ENCODE measurements at places on chromosomes 2 and 18.

DNA sequence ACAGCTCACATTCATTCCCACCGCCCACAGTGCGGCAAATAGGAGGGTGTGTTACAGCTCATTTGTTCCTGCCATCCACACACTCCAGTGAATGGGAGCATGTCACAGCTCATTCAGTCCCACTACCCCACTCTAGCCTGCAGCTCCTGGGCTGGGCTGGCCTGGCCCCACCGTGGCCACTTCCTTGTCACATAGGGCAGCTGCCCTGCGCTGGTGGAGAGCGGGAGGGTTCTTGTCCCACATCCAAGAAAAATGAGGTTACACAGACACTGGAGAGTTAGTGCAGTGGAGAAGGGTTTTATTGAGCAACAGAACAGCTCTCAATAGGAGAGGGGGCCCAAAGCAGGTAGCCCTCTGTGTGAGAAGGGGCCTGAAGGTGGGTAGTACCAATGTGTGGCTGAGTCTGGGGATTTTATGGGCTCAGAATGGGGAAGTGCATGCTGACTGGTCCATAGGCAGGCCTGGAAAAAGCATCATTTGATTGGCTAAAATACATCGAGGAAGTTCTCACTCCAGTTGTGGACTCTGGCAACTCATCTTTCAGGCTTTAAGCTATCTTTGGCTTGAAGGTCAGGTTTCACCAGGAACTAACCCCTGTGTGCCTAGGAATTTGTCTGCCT, 249.7 kb downstream of the ETAA1 start:
- DNase-seq: no peak

GRCh38 chr2:218745559-218746469, 35.2 kb downstream of the TTLL4 start:
- peak; percentile 22 for DNase-seq

DNA sequence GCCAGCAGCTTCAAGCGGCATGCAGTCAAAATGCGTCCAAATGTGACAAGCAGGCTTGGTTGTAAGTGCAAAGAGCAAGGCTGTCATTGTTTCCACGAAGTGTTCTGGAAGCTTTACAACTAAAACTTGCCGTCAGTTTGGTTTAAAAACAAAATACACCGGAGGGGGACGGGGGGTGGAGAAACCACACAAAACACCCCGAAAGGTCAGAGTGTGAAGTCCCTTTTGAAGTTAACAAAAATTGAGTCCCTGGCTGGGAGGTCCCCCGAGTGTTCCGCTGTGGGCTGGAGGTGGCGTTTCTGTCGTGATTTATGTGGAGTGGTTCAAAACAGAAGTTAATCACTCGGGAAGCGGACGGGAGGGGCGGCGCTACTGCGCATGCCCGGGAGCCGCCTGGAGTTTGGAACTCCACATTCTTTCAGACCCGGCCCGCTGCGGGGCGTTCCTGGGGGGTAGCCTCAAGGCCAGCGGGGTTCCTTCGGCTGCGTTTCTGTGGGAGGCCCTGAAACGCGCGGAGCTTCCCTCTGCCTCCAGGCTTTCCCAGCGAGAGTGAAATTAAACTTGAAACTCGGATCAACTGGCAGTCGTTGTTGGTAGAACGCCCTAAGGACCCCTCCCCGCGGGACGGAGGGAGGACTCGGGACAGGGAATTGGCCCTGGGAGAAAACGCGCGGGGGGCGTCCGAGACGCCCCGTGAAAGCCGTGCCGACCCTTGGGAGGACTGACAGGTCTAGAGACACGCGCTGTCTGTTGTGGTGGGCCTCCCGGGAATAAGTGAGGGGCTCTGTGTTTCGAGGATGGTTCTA, 1.4 kb downstream of the TGIF1 start:
- DNase-seq: peak; percentile 88

DNA sequence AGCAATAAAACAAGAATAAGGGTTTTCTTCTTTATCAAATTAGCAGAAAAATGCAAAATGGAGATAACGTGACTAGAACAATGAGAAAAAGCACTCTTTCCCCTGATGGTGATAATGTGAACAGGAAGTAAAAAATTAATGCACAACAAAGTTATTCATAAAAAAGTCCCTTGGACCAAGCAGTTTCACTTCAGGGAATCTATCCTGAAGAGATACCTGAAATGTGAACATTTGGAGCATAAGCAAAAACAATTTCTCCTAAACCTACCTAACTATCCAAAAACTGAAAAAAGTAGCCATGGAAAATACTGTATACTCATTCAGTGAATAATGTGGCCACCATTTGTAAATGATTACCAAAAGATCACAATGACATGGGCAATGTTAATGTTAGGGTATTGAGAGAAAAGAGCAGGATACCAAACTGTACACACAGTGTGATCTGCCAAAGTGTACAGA, 48.7 kb downstream of the TRIP12 start:
- no peak for DNase-seq

- DNase-seq: peak; percentile 14
Observed at GRCh38 chr2:74511104-74511989, 2.9 kb upstream of the TLX2 start.

GRCh38 chr2:204743393-204743960, 198.2 kb downstream of the PARD3B start:
- DNase-seq: no peak

- DNase-seq: no peak
Observed at GRCh38 chr2:8565399-8566154, 116.3 kb upstream of the ID2 start.

GRCh38 chr2:10159086-10159485, 36.5 kb downstream of the RRM2 start:
- no peak for DNase-seq

DNA sequence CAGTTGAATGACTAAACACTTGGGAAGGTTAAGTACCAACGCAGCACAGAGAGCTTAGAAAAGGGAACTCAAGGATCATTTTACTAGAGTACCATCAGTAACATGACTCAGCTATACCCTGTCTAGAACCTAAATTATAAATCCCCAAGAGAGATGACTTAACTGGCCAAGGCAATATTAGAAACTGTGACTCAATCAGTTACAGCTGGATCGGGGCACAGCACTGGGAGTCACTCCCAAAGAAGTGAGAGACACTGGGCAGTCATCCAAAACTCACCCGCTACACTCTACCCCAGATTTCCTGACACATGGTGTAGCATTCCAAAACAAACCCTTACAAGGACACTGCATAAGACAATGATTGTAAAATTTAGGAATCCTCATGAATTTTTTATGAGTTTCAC, 17.7 kb downstream of the IWS1 start:
- DNase-seq: peak; percentile 99

- no peak for DNase-seq
Observed at GRCh38 chr2:59339121-59339836, 1098.2 kb upstream of the FANCL start.

GRCh38 chr2:144515099-144515695, 4.7 kb downstream of the ZEB2 start:
- no peak for DNase-seq

DNA sequence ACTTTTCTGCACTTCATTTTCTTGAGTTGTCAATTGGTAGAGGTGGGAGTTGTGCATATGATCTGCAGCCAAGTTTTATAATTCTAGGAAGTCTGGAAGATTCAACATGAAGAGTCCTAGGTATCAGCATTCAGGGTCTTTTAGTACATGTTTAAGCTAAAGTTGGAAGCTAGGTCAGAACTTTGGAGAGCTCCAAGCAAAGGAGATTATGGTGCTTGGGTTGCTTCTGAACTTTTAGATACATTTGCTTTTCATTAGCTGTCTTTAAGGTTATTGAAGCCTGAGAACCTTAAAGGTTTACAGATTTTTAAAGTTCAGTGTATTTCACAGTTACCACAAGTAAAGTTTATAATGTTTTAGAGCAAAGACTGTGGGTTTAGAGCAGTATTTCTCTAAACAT, 85.5 kb downstream of the EPC2 start:
- DNase-seq: peak; percentile 6

DNA sequence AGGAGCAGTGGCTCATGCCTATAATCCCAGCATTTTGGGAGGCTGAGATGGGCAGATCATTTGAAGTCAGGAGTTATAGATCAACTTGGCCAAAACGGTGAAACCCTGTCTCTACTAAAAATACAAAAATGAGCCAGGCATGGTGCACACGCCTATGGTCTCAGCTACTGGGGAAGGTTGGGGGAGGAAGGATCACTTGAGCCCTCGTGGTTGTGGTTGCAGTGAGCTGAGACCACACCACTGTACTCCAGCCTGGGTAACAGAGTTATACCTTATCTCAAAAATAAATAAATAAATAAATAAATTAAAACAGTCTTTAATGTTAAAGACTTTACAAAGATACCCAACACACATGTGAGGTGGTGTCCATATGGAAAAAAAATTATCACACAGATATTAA, 134.0 kb downstream of the C2orf74 start:
- DNase-seq: no peak

DNA sequence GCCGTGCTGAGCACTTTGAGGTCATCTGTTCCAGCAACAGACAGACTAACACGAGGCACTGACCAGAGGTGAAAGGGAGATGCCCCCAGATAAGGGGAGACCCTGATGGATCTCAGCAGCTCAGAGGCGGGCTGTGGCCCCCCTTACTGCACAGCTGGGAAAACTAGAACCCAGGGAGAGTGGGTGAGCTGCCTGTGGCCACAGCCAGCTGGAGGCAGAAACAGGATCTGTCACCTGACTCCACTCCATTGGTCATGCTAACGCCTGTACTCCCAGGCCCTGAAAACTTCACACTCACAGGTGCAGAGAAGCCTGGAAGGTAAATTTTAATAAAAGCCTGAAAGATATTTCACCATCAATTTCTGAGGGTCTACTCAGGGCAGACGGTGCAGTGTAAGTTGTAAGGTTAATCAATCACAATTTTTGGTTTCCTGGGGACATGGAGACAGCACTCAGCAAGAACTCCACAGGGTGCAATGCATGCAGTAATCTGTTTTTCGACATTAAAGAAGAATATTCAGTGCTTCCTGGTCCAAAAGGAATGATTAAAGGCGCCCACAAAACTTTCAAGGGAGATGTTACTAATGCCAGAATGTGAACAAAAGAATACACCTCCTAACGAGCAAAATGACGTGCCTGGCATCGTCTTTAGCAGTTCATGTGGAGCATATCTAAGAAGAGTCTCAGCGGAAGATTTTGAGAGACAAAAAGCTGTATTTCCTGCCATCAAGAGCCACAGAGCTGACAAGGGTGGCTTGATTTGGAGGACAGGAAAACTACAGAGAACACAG, 173.4 kb downstream of the EIPR1 start:
- no peak for DNase-seq

- peak; percentile 30 for DNase-seq
Observed at GRCh38 chr2:55519938-55520885, 694 bp downstream of the CFAP36 start.

GRCh38 chr2:206031162-206031784, 54.7 kb downstream of the INO80D start:
- DNase-seq: peak; percentile 70

- no peak for DNase-seq
Observed at GRCh38 chr2:73728711-73729110, 8.4 kb downstream of the TPRKB start.

- no peak for DNase-seq
Observed at GRCh38 chr18:51355841-51356240, 158.4 kb upstream of the MEX3C start.

DNA sequence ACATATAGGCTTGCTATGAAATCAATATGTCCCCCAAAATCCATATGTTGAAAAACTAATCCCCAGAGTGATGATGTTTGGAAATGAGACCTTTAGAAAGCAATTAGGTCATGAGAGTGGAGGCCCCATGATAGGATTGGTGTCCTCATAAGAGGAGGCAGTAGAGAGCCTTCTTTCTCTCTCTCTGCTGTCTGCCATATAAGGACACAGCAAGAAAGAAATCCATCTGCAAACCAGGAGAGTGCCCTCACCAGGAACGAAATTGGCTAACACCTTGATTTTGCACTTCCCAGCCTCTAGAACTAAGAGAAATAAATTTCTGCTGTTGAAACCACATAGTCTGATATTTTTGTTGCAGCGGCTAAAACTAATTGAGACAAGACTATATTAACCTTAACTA, 89.5 kb downstream of the NBAS start:
- no peak for DNase-seq

DNA sequence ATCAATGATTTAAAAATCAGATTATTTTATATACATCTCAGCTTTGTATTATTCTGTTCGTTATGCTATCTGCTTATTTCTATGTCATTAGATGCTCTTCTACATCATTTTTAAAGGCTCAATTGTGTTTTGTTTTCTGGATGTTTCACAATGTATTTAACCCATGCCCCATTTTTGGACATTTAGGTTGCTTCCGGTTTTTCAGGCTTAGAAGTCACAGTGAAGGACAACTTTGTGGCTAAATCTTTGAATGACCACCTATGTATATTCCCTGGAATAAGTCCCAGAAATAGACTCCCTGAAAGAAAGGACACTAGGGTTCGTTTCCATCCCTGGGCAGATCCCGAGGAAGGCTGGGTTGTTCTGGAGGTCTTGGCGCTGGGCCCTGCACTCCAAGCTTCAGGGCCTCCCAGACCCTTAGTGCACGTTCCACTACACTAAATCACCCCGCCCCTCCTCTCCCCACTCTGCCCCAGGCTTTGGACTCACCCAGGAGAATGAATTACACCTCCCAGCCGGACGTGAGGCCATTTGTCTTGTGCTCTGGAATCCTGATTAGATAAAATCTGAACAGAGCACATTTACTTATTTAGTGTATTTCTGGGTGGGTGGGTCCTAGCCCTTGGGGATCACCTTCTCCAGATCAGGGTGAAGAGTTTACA, 188.2 kb downstream of the ZFP36L2 start:
- DNase-seq: peak; percentile 53

DNA sequence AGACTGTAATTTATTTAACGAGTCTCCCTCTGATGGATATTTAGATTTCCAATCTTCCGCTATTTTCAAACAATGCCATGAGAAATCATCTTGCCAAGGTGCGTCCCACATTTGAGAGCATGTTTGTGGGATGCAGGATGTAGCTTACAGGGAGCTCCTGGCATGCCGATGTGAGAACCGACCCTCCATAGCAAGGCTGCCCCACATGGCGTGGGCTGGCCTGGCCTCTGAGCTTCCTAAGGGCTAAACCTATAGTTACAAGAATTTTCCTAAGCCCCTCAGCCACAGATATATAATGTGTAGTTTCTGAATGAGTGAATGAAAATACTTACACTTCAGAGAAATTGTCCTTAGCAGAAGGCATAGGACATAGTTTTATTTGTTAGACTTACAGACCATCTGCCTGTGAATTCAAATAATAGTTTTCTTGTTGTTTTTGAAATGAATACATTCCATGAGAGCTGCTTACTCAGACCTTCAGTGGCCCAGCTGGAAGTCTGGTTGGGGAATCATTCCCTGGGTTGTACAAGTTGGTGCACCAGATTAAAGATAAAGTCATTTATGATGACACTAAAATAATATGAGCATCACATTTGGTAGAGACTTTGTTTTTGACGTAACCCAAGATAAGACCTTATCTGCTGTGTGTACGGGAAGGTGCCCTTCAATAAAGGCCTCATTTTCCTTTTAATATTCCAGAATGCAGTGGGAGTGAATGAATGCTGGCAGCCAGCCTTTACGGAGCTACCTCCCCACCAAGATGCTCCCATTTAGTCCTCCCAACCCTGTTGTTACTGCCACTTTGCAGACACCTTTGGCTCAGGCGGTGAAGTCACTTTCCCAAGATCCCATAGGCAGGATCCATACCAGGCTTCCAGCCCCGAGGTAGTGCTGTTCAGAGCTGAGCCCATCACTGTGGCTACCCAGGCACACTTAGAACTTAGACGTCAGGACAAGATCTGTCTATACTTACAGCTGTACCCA, 107.1 kb downstream of the GLI2 start:
- no peak for DNase-seq

GRCh38 chr18:75612456-75612855, 185.0 kb upstream of the SMIM21 start:
- DNase-seq: no peak

GRCh38 chr2:180653481-180653880, 326.9 kb upstream of the UBE2E3 start:
- no peak for DNase-seq

Data from PC-3 (cell line).